ENCODE measurements at places on chromosomes 13 and 19. TPM values are rescaled to one million over a fixed set of nuclear protein-coding genes. Genes with fewer than 3 reads are reported as not detected.

Gene ADGRE3
- not detected for total RNA-seq

Gene C19orf85
- total RNA-seq = not detected

DNA sequence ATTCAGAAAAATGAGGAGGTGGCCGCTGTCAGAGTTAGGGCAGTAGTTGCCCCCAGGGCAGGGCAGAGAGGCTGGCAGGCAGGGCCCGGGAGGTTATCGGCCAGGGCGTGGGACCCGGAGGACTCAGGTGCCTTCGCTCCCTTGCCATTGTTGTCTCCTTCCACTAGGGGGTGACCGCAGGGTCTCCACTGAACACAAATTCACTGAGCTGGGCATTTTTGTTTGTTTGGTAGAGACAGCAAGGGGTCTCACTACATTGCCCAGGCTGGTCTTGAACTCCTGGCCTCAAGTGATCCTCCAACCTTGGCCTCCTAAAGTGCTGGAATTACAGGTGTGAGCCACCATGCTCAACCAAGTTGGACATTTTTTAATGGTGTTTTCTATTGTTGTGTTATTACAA lies 25.1 kb downstream of the CARS2 start:
- DNase-seq = no peak

Gene STOML3
- total RNA-seq = 0.69 TPM

GRCh38 chr13:59303433-59303832 lies 860.3 kb downstream of the DIAPH3 start:
- no peak for DNase-seq

- no peak for DNase-seq
Measured at GRCh38 chr19:29675120-29675649, 9.9 kb downstream of the PLEKHF1 start.

Gene NCR1
- total RNA-seq = not detected

GRCh38 chr19:57321116-57321515 lies 844 bp downstream of the ZNF543 start:
- DNase-seq = no peak

- no peak for DNase-seq
Measured at GRCh38 chr13:78586706-78587105, 16.6 kb downstream of the POU4F1 start.

DNA sequence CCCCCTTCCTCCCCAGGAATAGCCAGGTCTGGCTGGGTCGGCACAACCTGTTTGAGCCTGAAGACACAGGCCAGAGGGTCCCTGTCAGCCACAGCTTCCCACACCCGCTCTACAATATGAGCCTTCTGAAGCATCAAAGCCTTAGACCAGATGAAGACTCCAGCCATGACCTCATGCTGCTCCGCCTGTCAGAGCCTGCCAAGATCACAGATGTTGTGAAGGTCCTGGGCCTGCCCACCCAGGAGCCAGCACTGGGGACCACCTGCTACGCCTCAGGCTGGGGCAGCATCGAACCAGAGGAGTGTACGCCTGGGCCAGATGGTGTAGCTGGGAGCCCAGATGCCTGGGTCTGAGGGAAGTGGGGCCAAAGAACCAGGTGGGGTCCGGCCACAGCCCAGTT lies 3.2 kb downstream of the KLK2 start:
- DNase-seq = no peak

DNA sequence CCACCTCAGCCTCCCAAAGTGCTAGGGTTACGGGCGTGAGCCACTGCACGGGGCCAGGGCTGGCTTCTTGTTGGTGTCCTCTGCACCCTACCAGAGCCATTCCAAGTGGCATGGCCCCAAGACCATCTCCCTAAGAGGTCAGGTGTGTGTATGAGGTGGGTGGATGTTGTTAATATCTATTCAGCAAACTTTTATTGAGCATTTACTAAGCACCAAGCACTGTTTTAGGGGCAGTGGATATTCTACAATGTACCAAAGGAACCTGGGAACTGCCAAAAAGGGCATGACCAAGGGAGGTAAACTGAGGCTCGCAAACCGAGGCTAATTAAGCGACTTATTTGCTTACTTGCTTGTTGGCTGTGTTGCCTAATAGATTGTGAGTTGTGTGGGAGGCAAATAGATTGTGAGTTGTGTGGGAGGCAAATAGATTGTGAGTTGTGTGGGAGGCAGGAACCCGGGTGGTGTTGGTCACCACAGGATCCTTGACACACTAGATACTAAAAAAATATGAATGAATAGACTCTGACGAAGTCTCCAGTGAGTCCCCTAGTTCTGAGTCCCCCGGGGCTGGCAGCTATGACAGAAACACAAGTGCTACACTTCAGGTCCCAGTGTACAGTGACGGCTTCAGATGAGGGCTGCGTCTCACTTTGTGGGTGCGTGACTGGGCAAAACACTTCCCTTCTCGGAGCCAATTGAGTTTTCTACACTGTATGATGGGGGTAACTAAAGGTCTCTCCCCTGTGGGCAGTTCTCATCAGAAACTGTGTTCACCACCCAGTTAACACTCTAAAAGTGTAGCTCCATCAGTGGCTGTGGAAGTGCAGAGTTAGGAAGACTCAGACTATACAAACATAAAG lies 5.0 kb upstream of the BICRA start:
- no peak for DNase-seq

- no peak for DNase-seq
Measured at GRCh38 chr13:75103976-75104375, 378.0 kb downstream of the TBC1D4 start.

- DNase-seq = peak; percentile 6
Measured at GRCh38 chr19:15037586-15037985, 11.7 kb upstream of the CASP14 start.

- no peak for DNase-seq
Measured at GRCh38 chr19:51365965-51366388, at the start of gene ETFB. ETFB (minus strand) TSS chr19:51366388; CDS start chr19:51366326, 62 bp downstream.

GRCh38 chr13:72637561-72637960 lies 89.9 kb downstream of the MZT1 start:
- DNase-seq = no peak

- no peak for DNase-seq
Measured at GRCh38 chr13:72745260-72745659, 17.5 kb downstream of the BORA start.

Gene SOHLH2
- total RNA-seq = 0.40 TPM

DNA sequence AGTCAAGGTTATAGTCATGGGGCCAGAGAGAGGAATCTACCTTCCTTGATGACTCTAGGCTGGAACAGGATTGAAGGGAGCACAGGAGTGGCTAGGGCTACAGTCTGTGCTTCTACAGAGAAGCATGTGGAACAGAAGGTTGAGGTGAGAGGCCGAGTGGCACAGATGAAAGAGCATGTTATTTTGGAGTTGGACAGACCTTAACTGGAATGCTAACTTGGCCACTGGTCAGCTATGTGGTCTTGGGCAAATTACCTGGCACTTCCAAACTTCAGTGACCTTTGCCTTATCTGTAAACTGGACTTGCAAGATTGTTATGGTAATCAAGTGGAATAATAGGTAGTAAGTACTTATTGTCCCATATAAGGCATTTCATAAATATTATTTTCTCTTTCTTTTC lies 252.7 kb downstream of the KCNRG start:
- no peak for DNase-seq

- no peak for DNase-seq
Measured at GRCh38 chr13:112759053-112759452, 69.2 kb downstream of the ATP11A start.

Gene RDH8
- total RNA-seq = not detected

Gene TTC9B
- 34.2 TPM for total RNA-seq

Gene ZIC2
- 75.9 TPM for total RNA-seq

GRCh38 chr19:593055-593454 lies 3.4 kb downstream of the HCN2 start:
- DNase-seq = no peak

DNA sequence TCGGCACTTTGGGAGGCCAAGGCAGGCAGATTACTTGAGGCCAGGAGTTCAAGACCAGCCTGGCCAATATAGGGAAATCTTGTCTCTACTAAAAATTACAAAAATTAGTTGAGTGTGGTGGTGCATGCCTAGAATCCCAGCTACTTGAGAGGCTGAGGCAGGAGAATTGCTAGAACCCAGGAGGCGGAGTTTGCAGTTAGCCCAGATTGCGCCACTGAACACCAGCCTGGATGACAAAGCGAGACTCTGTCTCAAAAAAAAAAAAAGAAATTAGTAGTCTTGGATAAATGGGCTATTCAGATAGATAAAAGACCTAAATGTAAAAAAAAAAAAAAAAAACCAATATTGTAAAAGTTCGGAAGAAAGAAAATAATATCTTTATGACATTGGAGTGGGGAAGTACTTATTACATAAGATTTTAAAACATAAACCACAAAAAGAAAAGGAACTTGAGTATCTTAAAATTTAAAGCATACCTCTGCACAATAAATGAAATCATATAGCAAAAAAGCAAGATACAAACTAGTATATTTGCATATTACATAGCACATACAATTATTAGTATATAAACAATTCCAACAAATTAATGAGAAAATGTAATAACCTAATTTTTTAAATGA lies 26.7 kb upstream of the RNASEH2B start:
- DNase-seq = no peak

DNA sequence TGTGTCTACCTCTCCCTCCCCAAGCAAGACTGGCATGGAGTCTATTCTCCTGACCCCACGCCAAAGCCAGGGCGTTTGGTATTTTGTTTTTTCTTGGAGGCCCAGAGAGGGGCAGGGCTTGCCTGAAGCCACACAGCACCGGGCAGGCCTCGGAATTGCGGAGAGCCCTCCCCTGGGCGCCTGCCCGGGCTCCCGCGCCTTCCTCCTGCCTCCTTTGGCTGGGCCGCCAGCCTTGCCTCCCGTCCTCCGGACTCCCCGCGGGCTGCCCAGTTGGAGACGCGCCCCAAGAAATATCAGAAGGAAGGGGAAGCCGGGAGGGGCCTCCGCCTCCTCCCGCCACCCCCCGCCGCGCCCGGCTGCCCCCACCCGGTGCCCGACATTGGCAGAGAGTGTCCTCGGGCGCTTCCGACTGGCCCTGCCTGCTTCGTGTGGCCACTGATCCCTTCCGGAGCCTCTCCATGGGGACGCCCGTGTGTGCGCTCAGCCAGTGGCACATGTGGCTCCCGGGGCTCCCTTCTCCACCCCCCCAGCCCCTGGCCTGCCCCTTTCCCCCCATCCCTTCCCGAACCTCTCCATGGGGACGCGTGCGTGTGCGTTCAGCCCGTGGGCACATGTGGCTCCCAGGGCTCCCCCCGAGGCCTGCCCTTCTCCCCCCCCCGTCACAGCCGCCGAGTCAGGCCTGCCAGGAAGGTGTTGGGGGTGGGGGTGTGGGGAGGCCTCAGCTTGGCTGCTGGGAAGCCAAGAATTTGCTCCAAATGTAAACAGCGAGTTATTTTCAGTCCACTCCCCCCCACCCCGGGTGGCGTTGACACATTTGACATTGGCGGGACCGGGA lies 37.3 kb downstream of the NFIC start:
- no peak for DNase-seq

- no peak for DNase-seq
Measured at GRCh38 chr19:38931521-38931793, 713 bp downstream of the MRPS12 start.

- DNase-seq = peak; percentile 13
Measured at GRCh38 chr19:55678121-55678671, 3.2 kb downstream of the EPN1 start.

DNA sequence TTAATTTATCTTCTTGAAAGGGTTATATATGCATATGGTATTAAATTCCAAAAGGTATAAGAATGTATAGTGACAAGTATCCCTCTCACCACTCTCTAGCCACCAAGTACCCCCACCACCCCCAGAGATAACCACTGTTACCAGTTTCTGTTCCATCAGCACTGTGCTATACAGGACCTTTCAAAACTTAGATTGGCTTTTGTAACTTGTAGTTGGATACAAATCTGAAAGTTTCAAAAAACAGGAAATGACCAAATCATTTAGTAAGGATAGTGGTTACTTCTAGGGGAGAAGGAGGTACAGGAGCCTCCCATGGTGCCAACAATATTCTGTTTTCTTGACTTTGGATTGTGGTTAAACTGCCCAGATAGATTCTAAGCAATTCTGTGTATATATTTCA lies 56.7 kb downstream of the AKAP11 start:
- DNase-seq = no peak

GRCh38 chr19:48670699-48671445 lies 1.9 kb downstream of the NTN5 start:
- no peak for DNase-seq

Gene ZNF878
- total RNA-seq = 0.59 TPM

GRCh38 chr19:36423925-36424324 lies 5.5 kb upstream of the ZFP82 start:
- no peak for DNase-seq

GRCh38 chr19:50728084-50728737 lies 5.0 kb downstream of the CLEC11A start:
- DNase-seq = no peak

DNA sequence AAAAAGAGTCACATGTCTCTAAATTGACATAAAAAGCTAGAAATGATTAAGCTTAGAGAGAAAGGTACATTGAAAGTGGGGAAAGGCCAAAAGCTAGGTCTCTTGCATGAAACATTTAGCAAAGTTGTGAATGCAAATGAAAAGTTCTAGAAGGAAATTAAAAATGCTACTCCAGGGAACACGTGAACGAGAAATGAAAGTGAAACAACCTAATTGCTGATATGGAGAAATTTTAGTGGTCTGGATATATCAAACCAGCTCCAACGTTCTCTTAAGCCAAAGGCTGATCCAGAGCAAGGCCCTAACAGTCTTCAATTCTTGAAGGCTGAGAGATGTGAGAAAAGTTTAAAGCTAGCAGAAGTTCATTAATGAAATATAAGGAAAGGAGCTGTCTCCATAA lies 419.8 kb downstream of the SLITRK6 start:
- DNase-seq = no peak

Gene KLF12
- total RNA-seq = 57.2 TPM

DNA sequence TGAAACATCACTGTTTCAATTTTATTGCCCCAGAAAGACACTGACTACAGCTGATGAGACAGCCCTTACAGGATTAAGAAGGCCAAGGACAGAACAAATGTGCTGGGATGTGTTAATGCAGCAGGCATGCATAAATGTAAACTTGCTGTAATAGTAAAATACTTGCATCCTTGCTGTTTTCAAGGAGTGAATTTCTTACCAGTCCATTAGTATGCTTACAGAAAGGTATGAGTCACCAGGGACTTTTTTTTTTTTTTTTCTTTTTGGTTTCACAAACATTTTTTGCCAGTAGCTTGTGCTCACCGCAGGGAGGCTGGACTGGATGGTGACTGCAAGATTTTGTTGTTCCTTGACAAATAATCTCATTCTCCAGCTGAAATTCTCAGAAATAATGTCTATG lies 55.1 kb downstream of the GPR180 start:
- no peak for DNase-seq

DNA sequence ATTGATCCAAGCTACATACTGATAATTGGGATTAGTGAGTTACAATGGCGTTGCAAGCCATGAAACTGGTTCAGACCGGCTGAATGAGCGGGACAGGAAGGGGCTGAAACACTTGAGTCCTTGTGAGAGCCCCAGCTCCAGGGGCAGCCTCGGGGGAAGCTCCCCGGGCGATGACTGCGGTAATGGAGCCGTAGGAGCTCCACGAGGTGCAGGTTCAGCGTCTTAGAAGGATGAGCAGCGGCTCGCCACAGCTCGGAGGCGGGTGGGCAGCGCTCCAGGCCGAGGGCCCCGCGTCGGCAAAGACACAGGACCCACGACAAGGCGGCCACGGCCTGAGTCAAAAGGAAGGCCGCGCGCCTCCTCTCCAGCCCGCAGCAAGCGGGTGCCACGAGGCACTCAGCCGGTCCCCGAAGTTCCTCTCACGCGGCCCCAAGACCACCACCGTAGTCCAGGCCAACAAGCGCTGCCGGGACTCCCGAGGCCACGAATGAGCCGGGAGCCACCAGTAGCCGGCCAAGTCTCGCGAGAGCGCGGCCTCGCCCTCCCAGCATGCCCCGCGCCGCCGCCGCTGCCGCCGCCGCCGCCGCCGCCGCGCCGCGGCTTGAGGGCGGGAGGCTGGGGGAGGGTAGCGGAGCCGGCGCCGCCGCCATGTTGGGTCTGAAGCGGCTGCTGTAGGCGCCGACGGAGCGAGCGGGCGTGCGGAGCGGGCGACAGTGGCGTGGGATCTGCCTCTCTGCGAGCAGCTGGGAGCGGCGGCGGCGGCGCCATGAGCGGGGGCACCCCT lies at the start of gene LSM14A:
TSS of gene LSM14A (plus strand) at position 628 of the 784 bp plus-strand sequence. CDS start at position 767, 139 bp downstream.
- peak; percentile 96 for DNase-seq

Measured in spinal cord (tissue), 10 donors.